GM13977 (cell line): ENCODE measurements at places on chromosomes 7 and 10.
A peak's percentile ranks its signal among the peaks of the same experiment; 100 is the strongest.

GRCh38 chr7:39410582-39410981 lies 155.6 kb upstream of the YAE1 start:
- no peak for DNase-seq

DNA sequence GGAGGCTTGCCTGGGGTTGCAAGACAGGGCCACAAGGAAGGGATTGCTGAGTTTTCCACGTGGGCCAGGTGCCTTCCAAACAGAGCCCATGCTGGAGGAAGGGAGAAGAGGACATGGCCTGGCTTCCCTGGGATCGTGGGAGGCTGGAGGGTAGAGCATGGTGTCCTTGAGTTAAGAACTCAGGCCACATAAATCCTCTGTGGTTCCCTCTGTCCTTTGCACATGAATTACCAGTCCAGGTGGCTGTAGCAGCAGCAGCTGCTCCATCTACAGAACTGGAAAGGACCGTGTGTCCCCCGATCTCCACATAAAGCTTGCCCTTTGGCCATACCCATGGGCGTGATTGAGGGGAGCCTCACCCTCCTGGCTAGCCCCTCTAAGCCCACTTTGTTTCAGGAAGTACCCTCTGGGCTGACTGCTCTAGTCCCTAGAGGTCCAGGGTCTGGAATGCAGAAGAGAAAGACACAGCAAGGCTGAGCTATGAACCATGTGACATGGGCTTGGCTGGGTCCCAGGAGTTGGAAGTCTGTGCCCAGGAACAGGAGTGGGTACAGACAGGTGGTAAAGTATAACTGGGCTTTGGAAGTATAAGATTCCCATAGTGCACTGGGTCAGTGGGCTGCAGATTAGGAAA lies 84.9 kb downstream of the C10orf105 start:
- DNase-seq: no peak

- DNase-seq: no peak
Observed at GRCh38 chr7:69422574-69422985, 175.7 kb upstream of the AUTS2 start.

GRCh38 chr10:69647819-69648218 lies 17.8 kb downstream of the FAM241B start:
- no peak for DNase-seq

DNA sequence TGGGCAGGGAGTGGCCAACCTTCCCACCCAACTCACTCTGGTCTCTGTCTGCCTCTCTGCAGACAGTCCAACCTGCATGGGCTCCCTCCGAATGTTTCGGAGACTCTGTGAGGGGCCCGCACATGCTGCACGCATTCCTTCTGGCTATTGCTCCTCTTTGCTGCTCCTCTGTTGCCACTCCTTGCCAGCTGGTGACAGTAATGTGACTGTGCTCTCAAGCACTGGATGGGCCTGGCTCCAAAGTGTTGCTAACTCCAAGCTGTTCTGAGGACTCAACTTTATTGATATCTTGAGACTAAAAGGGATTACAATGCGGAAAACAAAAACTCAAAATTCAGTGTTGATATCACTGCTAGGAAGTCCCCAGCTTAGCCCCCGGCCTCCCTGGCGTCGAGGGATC lies 105.4 kb upstream of the KIF5B start:
- DNase-seq: no peak

GRCh38 chr10:98292971-98293370 lies 25.0 kb upstream of the LOXL4 start:
- DNase-seq: no peak

DNA sequence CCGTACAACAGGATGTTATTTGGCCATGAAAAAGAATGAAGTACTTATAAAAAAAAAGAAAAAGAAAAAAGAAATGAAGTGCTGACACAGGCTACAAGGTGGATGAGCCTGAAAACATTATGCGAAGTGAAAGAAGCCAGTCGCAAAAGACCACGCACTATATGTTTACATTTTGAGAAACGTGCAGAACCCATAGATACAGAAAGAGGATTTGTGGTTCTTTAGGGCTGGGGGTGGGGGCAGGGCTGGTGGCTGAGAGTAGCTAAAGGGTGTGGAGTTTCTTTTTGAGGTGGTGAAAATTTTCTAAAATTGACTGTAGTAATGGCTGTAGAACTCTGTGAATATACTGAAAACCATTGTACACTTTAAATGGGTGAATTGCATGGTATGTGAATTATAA lies 86.0 kb upstream of the FAM20C start:
- no peak for DNase-seq

GRCh38 chr7:22141355-22141754 lies 195.7 kb upstream of the CDCA7L start:
- no peak for DNase-seq

DNA sequence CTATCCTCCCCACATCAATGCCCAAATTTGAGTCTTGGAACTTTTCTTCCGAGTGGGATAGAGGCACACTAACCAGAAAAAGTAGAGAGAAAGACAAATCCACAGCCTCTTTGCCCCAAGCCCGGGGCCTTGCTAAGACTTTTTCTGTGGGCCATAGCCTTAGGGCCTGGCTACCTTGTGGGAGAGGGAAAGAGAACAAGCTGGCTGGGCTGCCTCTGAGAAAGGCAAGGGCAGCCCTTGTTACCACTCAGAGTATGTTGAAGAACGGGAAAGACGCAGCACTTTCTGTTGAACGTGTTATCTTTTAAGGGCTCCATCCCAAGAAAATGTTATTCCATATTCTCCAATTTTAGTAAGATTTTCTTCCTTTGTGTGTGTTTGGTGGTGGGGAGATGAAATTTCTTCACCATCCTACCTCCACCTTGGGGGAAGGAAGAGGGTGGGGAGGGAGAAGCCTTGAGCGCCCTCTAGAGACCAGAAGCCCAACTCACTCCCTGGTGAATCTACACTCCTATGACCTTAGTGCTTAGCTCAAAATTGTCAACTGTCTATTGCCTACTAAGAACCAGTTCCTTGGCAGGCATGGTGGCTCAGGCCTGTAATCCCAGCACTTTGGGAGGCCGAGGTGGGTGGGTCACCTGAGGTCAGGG lies 3.9 kb upstream of the NRF1 start:
- peak; percentile 62 for DNase-seq

GRCh38 chr10:47323636-47324296 lies 1.5 kb downstream of the GDF2 start:
- no peak for DNase-seq

- no peak for DNase-seq
Observed at GRCh38 chr10:66929375-66929774, 3.5 kb downstream of the LRRTM3 start.

DNA sequence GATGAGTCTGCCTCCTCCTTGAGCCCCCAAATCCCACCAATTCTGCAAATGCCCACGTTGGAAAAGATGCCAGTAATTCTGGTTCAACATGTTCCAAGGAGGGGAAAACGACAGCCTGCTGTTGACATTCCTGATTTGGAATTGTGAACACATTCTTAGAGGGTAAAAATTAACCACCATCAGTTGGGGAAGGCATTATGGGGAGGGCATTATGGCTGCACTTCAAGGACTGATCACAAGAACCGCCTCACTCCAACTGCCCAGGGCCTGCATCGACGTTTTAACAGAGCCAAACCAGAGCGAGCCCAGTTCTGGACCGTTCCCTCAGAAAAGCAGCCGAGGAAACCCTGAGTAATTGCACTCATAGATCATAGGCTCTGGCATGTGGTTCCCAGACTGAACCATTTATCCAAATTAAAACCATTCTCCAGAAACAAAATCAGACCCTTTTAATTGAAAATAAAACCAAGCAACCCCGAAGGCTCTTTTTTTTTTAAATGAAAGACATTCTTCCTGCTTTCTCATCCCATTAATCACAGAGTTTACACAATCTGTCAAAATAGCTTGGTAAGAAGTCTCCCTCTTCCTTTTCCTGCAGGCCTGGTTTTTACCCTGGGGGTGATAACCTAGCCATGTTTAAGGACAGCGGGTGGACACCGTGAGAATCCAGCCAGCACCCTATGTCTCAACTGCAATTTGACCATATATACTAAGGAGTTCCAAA lies 8.0 kb downstream of the TNS3 start:
- DNase-seq: no peak

DNA sequence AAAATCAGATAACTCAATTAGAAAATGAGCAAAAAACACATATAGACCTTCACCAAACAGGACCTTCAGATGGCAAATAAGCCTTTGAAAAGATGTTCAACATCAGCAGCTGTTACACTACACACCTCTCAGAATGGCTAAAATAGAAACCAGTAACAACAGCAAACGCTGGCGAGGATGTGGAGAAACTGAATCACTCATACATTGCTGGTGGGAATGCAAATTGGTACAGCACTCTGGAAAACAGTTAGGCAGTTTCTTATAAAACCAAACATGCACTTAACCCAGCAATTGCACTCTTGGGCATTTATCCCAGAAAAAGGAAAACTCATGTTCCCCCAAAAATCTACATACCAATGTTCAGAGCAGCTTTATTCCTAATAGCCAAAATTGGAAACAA lies 37.7 kb upstream of the SMARCD3 start:
- no peak for DNase-seq

DNA sequence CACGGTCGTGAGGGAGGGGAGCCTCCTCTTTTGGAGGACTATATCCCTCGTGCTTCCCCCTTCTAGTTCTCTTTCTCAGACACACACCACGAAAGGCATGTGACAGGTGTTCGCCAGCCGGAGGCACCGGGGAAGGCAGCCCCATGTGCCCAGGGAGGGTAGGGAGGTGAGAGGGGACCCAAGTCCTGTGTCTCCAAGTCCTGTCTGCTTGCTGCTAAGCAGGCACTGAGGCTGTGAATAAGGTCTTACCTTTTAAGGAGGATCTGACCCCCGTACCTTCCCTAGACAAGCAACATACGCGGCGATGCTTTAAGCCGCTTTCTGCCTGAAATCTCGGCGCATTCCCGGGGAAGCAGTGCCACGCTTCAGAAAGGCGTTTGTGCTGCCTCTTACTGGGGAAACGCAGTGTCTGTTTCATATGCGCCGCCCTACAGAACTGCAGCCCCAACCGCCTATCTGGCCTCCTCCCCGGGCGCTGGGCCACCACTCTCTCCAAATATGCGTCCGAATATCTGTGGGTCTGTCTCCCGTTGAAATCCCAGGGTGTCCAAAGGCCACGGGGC lies 770 bp downstream of the PLXNA4 start:
- peak; percentile 34 for DNase-seq

DNA sequence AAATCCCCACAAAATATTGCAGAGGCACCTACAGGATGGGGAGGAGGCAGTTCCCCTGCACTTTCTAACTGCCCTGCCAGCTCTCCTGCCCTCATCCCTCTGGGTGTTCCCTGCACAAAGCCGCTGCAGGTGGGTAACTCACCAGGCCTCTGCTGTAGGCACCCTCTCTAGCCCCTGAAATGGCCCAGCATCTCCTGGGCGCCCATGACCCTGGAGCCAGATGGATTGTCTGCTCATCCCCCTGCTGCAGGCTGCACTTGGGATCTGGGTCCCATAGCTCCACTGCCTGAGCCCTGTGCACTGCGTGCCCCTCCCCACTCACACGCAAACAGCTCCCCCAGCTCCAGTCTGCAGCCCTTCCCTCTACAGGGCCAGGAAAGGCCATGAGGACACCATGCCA lies 130.9 kb downstream of the C10orf105 start:
- no peak for DNase-seq

DNA sequence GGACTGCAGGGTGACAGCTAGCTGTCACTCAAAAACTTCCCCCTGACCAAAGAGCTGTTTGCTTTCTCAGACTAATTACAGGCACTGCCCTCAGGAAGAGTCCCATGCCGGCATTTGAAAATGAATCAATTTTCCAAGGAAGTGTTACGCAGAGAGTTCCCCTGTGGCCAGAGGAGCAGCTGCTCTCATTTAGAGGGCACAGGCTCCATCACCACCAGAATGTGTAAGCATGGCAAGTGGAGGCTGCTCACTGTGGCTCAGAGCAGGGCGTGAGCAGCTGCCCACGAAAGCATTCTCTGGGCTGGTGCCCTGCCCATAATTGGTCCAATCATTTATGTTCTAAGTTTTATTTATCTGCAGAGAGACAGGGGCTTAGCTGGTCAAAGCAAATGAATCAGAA lies 202.2 kb downstream of the RAMP3 start:
- DNase-seq: no peak

GRCh38 chr10:10545771-10546170 lies 471.9 kb upstream of the CELF2 start:
- no peak for DNase-seq

DNA sequence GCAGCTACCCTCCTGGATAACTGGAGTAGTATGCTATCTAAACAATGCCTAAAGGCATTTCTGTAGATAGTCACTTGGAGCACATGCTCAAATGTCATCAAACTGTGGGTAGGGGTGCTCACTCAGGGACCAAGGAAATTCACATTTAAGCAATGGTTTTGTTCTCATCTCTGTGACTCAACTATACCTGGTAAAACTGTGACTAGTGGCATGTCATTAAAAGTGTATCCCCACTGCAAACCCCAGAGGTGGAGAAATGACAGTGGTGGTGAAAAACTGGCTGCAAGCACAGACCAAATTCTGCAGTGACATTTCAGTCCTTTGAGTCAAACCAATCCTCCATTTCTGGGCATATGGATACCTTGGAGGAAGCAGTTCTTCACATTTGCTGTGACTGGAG lies 134.2 kb upstream of the EFCAB10 start:
- no peak for DNase-seq

- no peak for DNase-seq
Observed at GRCh38 chr7:20913853-20914252, 127.2 kb upstream of the SP8 start.

GRCh38 chr7:101562531-101563197 lies 66.4 kb downstream of the MYL10 start:
- DNase-seq: no peak

- peak; percentile 91 for DNase-seq
Observed at GRCh38 chr7:128405471-128406313, 4.1 kb downstream of the IMPDH1 start.

- no peak for DNase-seq
Observed at GRCh38 chr10:97195706-97196222, 10.0 kb upstream of the SLIT1 start.

DNA sequence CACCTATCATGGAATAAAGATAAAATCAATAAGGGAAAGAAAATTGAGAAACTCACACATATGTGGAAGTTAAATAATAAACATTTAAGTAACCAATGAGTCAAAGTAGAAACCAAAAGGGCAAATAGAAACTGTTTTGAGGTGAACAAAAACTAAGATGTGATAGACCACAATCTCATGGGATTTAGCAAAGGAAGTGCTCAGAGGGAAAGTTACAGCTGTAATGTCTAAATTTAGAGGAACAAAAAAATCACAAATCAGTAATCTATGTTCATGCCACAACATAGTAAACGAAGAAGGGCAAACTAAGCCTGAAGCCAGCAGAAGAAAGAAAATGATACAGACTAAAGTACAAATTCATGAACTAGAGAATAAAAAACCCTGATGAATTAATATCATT lies 16.3 kb downstream of the CYP3A4 start:
- peak; percentile 21 for DNase-seq

- no peak for DNase-seq
Observed at GRCh38 chr10:123645615-123646014, 20.5 kb upstream of the GPR26 start.

- DNase-seq: no peak
Observed at GRCh38 chr10:26467639-26468038, 29.5 kb downstream of the APBB1IP start.

DNA sequence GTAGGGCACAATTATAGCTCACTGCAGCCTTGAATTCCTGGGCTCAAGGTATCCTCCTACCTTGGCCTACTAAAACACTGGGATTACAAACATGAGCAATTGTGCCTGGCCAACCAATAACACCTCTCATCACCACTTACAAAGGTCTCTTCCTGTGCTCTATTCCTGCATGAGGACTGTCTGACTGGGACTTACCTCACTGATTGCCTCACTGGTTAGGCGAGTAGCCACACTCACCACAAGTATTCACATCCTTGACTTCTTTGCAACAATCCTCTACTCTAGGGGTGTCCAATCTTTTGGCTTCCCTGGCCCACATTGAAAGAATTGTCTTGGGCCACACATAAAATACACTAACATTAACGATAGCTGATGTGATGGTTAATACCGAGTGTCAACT lies 22.6 kb upstream of the PDIA4 start:
- no peak for DNase-seq
